ENCODE measurements at places on chromosomes 1 and 21.

DNA sequence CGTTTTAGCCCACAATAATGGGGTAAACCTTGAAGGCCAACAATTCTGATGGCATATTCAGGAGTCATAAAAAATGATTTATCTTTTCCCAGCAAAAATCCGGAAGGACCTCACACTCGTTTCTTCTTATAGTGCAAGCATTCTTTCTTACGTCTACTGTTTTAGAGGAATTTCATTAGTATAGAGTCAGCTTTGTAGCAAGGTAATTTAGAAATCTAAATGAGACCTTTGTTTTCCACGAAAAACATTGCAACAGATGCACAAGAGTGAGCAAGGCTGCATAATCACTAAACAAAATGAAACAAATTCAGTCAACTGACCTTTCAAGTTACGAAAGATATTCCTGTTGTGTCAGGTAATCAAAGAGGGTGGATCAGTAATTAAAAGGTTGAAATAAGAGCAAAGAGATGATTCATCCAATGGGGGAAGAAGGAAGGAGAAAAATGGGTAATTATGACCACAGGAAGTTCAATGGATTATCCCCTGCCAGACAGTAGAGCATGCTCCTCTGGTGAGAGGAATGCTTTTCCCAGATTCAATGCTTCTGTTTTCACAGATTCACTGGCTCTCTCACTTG is 560 bp upstream of the CSDE1 start:
- DNase-seq, result no peak

DNA sequence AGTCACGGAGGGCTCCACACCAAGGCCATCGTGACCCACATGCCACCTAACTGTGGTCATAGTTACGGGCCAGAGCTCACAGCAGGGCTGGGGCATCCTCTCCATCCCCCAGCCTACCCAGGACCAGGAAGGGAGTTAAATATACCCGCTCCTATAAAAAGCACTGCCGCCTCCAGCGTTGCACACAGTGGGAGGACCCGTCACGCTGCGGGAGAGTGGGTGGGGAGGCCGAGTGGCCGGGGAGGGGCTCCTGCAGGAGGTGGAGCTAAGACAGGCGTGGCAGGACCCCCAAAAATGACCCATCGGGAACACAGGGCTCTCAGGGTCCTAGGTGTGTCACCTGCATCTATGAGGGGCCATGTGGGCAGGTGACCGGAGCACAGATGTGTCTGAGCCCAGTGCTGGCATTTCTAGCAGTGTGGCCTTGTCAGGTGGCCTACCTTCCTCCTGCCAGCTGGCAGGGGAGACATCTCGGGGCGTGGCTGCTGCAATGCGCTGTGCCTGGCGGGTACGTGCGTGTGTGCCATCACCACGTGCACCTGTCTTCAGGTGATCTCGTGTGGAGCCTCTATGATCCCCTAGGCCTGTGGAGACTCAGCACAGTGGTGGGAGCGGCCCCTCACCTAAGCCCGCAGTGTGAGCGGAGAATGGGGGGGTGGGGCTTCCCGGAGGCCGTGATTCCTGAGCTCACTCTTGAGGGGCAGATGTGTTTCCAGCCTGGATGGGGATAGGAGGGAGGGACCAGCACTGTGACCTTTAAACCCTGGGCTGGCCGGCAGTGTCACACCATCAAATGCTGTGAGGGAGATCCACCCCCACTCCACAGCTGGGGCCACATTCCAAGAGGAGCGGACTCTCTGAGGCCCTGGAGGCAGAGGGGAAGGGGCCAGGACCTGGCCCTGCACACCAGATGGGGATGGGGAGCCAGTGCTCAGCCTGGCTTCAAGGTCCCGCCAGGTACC is 17.7 kb downstream of the AGRN start:
- no peak for DNase-seq

GRCh38 chr1:200963076-200963475 is 60.4 kb downstream of the KIF21B start:
- no peak for DNase-seq

- no peak for DNase-seq
Measured at GRCh38 chr21:38760017-38760761, 45.5 kb upstream of the ETS2 start.

DNA sequence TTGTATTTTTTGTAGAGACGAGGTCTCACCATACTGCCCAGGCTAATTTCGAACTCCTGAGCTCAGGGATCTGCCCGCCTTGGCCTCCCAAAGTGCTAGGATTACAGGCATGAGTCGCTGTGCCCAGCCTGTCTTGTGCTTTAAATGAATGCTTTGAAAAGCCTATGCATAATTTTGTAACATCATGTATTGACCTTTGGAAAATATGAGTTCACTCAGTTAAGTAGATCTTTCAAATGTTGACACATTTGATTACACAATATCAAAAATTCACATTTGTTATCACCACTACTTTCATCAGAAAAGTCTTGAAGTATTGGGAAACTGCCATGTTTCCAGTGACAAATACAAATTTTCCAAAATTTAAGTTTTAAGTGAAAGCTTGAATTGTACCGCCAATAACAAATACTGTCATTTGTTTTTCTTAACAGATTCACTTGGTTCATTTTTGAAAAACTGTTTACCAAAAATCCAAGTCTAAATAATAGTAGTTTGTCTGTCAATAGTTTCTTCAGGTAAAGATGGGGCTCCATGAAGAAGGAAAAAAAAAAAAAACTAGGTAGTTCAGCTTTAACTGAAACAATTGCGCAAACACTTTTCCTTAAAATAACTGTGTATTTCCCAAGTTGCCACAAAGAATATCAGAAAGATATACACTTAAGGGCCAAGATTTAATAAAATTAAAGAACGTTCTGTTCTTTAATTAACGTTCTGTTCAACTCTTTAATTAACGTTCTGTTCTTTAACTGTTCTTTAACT is 233.2 kb upstream of the NR5A2 start:
- no peak for DNase-seq

GRCh38 chr1:221994274-221994698 is 252.4 kb upstream of the DUSP10 start:
- no peak for DNase-seq

- DNase-seq, result no peak
Measured at GRCh38 chr1:234604495-234605398, 5.2 kb downstream of the IRF2BP2 start.

GRCh38 chr1:25804244-25804963 is 4.4 kb downstream of the SELENON start:
- DNase-seq, result no peak

DNA sequence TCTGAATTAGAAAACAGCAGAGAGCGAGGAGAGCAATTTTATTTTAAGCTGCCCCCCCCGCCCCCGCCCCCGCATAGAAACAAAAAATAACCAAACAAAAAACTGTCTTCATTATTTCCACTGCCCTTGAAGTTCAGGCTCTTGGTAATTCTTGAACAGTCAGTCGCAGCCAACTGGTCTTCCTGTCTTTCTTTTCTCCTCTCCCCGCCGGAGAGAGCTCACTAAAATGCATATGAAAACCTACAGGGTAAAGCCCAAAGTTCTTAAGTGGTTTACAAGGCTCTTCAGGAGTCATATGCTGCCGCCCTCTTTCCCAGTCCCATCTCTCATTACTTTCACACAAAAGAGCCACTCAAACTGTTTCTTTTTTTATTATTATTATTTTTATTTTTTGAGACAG is 1.1 kb upstream of the ANKRD35 start:
- DNase-seq, result no peak

DNA sequence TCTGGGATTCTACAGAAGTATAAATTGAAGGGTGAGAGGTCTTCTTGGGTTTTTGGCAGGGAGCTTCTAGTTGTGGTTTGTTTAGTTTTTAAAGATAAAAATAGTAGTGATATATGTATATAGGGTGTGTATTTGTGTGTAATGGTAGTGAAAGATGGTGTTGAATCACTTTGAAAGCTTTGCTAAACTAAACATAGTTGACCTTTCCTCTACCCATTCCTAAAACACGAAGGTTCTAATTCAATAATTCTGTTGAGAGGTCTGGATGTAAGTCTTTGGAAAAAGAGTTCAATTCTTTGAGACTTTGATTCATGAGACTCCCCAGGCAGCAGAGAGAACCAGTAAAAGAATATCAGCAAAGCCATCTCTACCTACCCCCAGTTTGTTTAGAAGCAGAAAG is 247.9 kb upstream of the DUSP10 start:
- DNase-seq, result no peak

- no peak for DNase-seq
Measured at GRCh38 chr1:174968750-174969244, 30.9 kb upstream of the CACYBP start.

DNA sequence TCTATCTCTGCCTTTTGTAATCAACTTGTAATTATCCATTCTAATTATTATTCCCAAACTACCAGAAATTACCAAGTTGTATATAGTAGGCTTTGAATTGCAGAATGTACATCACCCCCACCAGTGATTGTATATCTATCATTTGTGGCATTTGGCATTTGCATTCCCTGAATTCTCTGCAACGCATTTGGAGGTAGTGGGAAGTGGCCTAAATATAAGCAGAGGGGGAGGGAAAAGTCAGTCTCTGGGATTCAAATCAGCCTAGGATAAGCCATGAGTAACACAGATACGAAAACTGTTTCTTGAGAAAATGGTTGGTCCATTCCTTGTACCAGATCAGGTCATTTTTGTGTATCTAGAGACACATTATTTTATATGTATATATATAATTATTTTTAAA is 20.7 kb downstream of the DDX20 start:
- no peak for DNase-seq

- no peak for DNase-seq
Measured at GRCh38 chr1:38997034-38997900, 6.2 kb downstream of the AKIRIN1 start.

DNA sequence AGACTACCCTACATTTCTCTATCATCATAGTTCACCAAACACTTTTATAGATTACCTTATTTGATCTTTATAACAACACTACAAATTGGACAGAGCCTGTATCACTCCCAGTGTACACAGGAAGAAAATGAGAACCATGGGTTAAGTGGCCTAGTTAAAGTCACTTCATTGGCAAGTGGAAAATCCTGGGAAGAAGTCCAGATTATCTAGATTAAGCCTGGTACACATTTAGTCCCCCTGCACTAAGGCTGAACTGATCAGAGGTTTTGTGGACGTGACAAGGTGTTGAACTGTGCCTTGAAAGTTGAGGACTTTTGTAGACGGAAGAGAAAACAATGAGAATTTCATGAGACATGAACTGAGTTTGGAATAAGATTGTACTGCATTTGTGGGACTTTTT is 7.5 kb upstream of the USH2A start:
- no peak for DNase-seq

GRCh38 chr21:28174701-28175100 is 818.0 kb downstream of the LTN1 start:
- DNase-seq, result no peak

GRCh38 chr1:112772781-112773180 is 57.6 kb upstream of the PPM1J start:
- no peak for DNase-seq

DNA sequence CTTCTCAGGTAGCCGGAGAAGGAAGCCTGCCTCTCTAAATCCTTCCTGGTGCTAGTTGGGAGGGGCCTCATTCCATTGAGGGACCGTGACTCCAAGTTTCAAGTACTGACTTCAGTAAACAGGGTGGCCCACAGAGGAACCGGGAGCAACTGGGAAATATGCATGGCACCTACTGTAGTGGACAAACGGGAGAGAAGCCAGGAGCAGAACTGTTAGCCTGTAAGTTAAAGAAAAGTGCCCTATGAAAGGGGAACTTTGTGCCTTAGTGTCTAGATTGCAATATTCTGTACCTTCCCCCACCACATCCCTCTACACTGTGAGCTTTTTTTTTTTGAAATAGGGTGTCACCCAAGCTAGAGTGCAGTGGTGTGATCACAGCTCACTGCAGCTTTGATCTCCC is 33.2 kb upstream of the KANK4 start:
- no peak for DNase-seq

- peak; percentile 65 for DNase-seq
Measured at GRCh38 chr1:206461602-206462455, 8.4 kb upstream of the IKBKE start.

- DNase-seq, result no peak
Measured at GRCh38 chr1:44336668-44337067, 18.4 kb downstream of the ERI3 start.

DNA sequence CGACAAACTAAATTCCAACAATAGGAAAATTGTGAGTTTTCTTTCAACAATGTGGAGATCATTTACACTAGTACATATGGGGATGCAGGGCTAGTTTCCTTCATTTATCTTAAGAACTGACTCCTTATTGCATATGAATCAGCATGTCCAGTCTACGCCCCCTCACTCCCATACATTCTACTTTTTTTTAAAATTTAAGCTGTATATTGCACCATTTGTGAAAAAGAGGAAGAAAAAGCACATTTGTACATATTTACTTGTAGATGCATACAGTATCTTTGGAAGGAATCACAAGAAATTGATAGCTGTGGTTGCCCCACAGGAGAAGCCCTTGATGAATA is 15.9 kb downstream of the VPS26C start:
- DNase-seq, result no peak

GRCh38 chr1:87730274-87731216 is 401.9 kb downstream of the LMO4 start:
- no peak for DNase-seq

DNA sequence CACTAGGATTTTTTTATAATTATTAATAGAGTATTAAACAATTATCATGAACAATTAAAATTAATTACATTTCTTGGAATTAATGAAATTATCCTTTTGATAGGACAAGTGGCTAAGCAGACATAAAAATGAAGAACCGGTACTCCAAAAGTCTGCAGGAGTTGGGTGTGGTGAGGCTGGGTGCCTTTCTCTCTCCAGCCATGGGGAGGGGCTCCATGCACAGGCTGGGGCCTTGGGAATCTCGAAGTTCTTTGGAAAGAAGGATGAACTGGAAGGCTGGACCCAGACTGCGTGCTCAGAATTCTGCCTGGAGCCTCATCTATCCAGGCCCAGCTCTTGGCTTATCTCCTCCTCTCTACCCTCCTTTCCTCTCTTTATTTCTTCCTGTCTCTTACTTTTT is 94.1 kb downstream of the ACTL8 start:
- no peak for DNase-seq

DNA sequence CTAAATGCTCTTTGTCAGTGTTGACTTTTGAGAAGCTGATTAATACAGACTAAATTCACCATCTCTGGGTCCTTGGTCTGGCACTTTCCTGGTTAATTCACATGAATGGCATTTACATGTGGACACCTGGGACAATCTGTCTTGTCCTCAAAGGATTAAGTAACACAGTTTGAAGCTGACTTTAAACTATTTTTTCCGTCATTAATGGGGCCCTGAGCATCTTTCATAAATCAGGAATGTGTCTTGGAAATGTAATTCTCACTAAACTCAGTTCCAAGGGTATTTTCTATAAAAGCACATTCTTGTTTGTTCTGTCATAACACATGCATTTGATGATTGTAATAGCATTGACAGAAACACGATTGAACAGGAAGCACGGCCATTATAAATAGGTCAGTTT is 26.7 kb upstream of the NBL1 start:
- DNase-seq, result no peak

DNA sequence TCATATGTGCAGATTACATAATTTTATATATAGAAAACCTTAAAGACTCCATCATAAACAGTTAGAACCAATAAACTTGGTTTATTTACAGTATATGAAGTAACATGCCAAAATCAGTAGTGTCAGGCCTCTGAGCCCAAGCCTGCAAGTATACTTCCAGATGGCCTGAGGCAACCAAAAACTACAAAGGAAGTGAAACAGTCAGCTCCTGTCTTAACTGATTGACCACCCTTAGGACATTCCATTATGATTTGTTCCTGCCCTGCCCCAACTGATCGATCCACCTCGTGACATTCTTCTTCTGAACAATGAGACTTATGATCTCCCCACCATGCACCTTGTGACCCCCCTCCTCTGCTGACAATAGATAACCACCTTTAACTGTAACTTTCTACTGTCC is 630.3 kb downstream of the AMY1C start:
- no peak for DNase-seq

GRCh38 chr1:204250428-204251030 is 36.7 kb upstream of the GOLT1A start:
- no peak for DNase-seq

GRCh38 chr1:74356493-74356892 is 121.3 kb downstream of the TNNI3K start:
- DNase-seq, result no peak
